Caki2 (cell line): ENCODE measurements at places on chromosomes 16 and 17. TPM values are rescaled to one million over a fixed set of nuclear protein-coding genes. Genes with fewer than 3 reads are reported as not detected.

Gene MT1G
- total RNA-seq: not detected in 2 replicates

Gene KRTAP9-8
- not detected in 2 replicates for total RNA-seq

Gene TEKT3
- total RNA-seq: 0.64 TPM in 1 of 2 replicates, not detected in the other

Gene SLC16A6
- 0.43 TPM in 1 of 2 replicates, not detected in the other for total RNA-seq

Gene SLC2A4
- total RNA-seq: not detected in 2 replicates

DNA sequence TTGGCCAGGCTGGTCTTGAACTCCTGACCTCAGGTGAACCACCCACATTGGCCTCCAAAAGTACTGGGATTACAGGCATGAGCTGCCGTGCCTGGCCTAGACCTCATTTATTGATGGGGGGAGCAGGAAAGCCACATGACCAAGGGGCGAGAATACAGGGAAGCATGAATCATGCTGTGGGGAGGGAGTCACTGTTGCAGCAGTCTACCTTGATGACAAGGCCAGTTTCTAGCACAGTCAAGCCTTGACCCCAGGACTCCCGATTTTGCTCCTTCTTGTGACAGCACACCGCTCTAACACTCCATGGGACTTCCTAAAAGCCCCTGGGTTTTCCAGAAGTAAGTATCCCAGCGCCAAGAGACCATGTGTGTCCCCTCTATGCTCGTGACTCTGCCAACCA is 42.9 kb upstream of the IRF8 start:
- DNase-seq: no peak

GRCh38 chr17:78912082-78912481 is 9.1 kb upstream of the CEP295NL start:
- DNase-seq: no peak

- no peak for DNase-seq
Observed at GRCh38 chr17:66915204-66915611, 49.3 kb upstream of the CACNG4 start.

GRCh38 chr17:43540821-43541674 is 5.1 kb downstream of the ETV4 start:
- no peak for DNase-seq

- peak; percentile 69 for DNase-seq
Observed at GRCh38 chr17:50634224-50634914, at the start of gene ABCC3. Gene ABCC3, plus strand, starts transcription at chr17:50634881. Its CDS starts 56 bp downstream, at chr17:50634937.

DNA sequence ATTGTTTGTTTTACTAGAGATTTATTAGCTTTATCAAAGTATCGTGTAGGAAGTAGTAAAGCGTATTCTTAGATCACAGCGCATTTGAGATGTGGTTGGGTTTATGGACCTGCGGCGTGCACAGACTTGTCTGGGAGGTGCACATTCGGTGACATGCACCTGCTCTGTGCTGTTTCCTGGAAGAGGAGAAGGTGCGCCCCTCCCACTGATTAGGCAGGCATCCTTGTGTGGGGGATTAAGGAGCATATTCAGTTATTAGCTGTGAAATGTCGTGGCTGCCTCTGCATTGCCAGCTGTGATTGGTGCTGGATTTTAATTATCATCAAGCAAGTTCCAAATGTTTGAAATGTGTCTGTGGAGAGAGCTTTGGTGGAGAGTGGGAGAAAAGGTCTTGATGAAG is 903.8 kb upstream of the RBFOX1 start:
- DNase-seq: no peak

DNA sequence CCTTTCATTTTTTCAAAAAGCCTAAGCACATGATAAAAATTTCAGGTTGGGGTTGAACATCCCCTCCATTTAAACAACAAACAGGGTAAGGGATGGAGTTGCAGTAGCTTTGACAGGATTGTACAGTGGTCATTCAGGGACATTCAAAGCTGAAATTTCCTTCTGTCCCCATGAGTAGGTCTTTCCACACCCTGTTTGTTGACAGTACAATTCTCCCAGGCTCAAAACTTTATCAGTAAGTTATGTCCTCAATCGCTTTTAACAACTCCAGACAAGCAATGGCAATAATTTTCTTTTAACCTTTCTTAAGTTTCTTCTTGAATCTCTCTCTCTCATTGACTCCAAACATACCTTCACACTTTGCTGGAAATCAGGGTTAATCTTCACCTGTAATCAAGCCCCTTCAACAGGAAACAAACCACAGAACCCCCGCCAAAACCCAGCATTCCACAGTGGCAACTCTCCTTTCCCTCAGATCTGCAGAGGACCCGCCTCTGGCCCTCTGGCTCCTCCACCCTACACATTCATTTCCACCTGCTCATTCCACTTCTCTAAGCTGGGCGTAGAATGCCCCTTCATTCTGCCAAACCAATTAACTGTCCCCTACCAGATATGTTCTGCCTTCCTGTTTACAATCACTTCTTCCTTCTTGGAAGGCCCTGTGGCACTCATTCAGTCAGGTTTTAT is 20.7 kb downstream of the TXNDC11 start:
- DNase-seq: no peak
